T-helper 9 cell (primary cell): ENCODE measurements at places on chromosomes 4 and X.

DNA sequence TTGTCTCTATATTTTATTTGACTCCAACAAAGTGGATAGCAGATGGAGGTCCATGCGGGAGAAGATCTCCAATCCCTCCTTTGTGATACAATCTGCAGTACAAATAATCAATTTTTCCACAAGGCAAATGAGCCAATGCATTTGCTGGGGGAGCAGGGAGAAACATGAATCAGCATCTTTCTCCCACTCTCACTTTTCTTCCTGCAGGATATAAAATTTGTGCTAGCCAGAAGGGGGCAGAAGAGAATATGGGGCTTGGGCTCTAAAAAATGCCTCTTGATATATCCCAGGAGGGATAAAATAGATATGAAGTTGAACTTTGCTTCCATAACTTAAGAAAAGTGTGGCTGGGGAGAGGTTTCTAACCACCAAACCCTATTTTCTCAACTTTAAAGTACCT is 38.3 kb upstream of the CWH43 start:
- no peak for DNase-seq

DNA sequence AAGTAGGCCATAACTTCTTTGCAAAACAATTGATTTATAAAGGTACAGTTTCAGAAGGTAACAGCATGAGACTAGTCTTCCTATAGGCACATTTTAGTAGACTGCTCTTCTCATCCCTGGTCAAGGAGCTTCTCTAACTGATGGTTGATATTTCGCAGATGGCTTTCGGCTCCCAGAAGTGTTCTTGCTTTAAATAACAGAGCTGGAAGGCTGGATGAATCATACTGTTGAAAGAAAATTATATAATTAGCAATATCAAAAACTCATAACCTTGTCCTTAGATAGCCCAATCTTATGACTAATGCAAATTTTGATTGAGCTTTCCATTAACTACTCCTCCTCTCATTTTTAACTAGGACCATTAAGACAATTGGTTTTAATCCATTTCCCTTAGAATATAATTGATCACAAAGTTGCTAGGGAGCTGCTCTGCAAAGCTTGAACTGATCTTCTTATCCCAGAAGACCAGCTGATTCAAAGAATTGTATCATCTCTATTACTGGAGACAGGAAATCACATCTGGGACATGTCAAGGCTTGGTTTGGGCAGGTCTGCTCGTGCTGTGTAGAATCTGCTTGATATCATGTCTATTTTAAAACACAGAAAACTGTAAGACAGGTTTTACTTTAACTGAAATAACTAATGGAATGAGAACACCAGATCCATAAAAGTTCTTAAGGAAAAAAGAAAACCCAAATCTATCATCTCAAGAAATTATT is 38.6 kb downstream of the CENPU start:
- DNase-seq, result no peak

- DNase-seq, result no peak
Observed at GRCh38 chr4:176404621-176405020, 84.9 kb downstream of the SPCS3 start.

DNA sequence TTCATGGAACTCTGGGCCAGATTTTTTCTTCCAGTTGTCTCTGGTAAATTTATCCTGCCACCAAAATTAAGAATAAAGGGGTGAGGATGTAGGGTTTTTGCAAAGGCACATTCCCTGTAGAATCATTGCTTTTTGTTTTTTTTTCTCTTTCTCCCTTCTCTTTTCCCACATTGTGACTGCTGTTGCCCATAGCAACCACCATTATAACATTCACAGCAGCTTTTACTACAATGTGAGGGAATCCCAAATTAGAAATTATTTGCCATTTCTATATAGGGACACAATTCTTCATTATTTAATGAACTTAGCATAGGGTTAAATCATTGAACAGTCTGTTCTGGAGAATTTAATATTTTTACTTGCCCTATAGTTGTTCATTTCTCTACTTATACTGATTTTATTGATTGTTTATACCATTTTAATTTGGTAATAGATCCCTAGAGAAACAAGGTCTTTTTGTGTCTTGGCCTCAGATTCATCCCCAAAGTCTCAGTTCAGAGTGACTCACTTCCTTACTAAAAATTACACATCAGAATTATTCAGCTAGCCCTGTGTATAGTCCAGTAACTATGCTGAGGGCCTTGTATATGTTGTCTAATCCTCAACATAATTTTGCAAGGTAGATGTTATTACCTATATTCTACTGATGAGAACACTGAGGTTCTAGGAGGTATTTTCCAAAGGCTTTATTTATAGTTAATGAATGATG is 80.8 kb upstream of the ANK2 start:
- no peak for DNase-seq

- no peak for DNase-seq
Observed at GRCh38 chr4:10981576-10981975, 297.0 kb upstream of the CLNK start.

GRCh38 chr4:77586951-77587383 is 18.7 kb upstream of the CXCL13 start:
- DNase-seq, result no peak
